ENCODE measurements at places on chromosomes 16 and 17.

DNA sequence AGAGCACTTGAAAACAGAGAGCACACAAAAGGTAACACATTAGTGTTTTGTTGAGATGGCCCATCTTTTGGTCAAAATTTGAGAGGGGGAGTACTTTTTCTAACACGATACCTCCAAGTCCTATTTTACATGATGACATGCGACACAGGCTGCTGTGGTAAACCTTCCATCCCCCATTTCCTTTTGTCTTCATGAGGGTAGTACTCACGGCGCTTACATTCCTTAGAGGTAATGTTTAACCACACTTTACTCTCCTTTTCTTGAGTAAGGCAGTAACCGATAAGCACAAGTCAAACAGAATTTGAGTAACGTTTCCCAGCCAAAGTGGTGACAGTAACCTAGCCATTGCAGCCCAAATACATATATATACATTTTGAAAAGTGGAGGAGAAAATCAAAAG, 35.8 kb upstream of the PITPNM3 start:
- peak; percentile 13 for DNase-seq

DNA sequence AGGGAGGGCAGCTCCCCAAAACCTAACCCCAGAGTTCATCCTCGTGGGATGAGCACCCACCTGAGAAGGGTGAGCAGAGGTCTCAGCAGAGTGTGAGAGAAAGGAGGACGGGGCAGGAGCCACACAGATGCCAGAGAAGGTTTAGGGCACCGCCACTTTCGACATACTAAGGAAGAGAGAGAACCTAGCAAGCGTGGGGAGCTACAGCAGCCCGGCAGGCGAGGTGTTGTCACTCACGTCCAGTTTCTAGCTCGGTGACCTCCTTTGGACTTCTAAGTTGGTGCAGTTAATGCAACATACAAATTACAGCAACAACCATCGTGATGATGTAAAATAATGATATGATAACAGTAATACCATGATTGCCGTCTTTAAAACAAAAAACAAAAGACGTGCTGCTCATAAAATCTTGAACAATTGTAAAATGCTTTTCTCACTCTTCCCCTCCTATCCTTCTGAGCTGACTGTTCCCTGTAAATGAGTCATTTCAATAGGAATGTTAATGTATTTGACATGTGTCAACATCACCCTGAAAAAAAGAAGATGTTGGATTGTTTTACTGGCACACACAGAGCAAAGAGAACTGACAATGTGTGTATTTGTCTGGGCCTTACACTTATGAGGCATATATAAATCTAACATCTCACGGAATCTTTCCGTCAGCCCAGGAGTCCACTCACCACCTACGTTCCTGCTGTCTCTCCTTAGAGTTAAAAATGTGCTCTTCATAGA, 158.2 kb upstream of the MAF start:
- no peak for DNase-seq

DNA sequence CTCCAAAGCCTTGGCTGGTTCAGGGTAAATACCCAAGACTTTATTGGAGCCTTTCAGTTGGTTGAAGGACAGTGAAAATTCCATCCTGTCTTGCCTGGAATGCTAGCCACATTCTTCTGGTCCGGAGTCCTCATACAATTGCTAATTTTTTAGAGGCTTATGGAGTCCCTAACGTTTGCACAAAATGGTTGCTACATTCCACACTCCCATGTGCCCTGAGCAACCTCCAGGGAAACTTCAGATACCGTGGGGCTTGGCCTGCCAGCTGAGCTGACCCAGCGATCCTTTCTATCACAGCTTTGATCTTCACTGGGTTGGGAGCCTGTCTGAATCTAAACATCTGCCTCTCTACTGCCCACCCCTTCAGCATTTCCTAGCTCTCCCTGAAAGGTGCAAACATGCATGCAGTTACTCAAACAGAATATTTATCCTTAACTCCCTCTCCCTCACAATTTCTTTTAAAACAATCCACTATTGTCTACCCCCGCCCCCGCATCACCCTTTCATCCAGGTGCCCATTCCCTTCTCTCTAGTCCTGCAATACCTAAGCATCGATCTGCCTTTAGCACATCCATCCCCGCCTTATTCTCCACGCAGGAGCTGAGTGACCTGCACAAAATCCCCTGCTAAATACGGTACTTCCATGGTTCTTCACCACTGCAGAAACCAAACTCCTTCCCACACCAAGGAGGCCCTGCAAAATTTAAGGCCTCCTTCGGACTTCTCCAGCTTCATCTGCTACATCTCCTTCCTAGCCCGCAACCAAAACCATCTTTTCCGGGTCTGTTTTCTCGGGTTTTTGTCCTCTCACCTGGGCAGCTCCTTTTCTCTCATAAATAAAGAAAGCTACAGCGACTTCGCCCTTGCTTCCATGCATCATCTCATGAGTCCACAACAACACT, 810 bp upstream of the GAN start:
- peak; percentile 25 for DNase-seq

DNA sequence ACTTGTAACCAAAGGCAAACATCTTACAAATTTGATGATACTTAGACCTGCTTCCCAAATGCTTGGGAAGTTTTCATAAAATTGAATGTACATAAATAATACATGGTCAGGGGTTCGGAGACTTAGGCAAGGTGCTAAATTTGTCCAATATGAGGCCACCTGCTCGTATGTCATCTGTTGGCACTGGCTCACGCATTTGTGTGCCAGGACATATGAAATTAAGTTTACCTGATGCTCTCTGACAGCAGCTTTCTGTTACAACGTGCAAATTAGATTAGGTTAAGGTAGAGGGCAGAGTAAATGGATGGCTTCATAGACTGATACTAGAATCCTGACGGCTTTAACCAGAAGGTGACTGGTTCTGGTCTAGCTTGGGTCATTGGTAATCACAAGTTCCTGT, 970.3 kb upstream of the RBFOX1 start:
- no peak for DNase-seq

DNA sequence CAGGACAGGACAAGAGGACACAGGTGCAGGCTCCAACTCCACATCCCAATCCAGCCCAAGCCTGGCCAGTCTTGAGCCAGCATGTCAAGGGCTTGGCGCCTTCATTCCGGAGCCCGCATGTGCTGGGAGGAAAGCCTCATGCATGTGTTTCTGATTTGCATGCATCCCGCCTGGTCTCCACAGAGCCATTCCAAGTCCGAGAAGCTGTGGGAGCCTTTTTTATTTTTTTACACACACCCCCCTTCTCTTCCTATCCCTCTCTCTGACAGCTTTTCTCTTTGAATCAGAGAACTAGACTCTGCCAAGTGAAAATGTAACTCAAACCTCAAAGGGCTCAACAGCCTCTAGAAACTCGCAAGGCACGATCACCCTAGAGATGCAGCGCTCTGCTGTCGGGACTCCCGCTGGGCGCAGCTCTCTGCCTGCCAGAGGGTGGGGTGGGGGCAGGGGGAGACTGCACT, 45.1 kb downstream of the NOG start:
- peak; percentile 14 for DNase-seq

DNA sequence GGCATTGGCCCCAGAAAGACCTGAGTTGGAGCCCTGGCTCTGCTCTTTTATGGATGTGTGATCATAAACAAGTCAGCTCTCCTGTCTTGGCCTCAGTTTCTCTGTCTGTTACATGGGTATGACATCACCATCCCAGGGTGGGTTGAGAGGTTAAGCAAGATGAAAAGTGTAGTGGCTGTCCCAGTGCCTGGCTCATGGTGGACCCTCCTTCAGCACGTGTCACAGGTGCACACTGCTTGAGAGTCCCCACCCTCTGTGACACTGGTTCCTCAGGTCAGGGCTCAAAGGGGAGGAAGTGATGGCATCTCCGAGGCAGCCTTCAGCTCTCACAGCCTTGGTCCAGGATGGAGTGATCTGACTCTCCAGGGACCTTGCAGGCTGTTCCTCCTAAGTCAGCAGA, 218.4 kb downstream of the HAPSTR1 start:
- no peak for DNase-seq

GRCh38 chr16:25834101-25834500, 142.3 kb downstream of the HS3ST4 start:
- no peak for DNase-seq

DNA sequence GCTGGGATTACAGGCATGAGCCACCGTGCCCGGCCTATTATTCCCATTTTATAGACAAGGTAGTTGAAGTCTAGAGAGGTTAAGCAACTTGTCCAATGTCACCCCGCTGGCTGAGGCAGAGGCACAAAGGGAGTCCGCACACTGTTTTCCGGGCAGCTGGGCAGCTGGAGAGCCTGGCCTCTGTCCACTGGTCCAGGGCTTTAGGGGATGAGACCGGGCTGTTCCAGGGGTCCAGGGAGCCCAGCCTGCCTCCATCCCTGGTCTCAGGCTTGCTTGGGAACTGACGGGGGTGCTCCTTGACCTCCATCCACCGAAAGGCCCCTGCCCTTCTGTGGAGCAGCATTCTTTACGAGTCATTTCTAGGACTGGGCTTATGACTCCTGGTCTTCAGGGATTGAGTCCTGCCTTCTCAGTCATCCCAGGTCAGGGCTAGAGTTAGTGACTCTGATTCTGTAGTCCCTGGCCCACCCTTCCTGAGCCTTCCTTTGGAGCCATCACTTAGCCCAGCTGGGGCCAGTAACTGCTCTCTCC, 37.5 kb downstream of the SOCS3 start:
- DNase-seq, result peak; percentile 75

DNA sequence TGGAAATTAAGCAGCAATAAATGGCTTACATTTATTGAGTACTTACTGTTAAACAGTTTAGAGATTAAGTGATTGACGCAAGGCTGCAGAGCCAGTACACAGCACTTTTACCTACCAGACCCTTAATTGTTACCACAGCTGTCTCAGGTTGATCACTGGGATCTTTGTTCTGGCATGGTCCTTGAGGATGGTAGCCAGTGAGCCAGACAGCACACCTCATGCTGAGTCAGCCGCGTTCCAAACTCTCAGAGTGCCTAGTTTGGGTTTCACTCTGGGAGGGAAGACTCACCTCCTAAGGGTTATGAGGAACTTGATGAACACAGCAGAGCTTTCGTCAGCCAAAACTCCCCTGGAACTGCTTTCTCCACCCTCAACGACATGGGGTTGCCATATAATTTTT, 20.4 kb downstream of the CDH3 start:
- DNase-seq, result peak; percentile 36

- no peak for DNase-seq
These were observed 12.0 kb downstream of the SLC4A1 start for GRCh38 chr17:44255915-44256314.

GRCh38 chr17:42577532-42578281, at the start of gene PSMC3IP:
Gene PSMC3IP (minus strand): TSS chr17:42577729. CDS start chr17:42577686, 43 bp downstream.
- peak; percentile 99 for DNase-seq

DNA sequence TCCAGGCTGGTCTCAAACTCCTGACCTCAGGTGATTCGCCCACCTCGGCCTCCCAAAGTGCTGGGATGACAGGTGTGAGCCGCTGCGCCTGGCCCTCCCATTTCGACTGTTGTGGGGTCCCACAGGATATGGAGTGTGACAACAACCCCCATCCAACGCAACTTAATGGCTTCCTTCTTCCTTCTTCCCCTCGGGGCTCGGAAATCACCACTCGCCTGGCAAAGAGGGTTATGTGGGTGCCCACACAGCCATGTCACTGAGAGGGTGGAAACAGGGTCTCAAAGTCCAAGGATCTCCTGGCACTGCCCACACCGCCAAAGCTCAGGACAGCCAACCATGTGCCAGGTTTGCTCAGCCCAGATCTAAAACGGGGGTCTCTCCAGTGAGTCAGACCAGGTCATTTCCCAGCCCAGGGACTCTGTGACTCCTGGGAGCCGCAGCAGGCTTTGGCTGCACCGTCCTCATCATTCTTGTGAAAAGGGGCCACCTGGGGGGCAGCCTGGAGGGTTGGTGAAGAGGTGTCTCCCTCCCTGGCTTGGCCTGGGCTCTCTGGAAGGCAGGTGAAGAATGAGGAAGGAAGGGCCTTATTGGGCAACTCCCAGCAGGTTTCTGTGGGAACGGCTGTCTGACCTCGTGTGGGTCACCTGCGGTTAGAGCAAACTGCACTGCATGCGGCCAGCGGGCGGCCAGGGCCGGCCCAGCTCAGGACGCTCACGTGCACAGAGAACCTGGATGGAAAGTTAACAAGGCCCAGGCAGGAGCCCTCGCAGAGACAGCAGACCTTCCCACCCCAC, 25.3 kb upstream of the LITAF start:
- no peak for DNase-seq

- DNase-seq, result no peak
These were observed 118.3 kb upstream of the ADAMTS18 start for GRCh38 chr16:77553130-77553529.

DNA sequence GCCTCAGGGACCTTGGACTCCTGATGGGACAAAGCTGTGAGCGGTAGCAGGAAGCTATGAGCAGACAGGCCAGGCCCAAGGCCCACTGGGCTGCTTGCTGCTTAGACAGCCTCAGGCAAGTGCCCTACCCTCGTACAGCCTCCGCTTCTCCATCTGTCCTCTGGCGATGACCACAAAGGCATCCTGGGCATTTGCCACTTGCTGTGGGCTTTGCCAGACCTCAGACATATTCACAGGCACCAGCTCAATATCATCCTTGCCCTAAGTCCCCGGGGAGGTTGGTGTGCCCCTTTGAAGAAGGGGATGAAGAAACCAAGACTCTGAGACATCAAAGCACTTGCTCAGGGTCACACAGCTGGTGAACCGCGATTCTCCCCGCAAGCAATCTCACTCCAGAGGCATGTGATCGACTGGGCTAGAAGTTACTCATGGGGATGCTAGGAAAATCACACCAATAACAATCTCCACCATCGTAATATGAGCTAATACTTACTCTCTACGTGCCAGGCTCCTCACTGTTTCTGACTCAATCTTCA, 21.7 kb downstream of the PPL start:
- peak; percentile 94 for DNase-seq

GRCh38 chr17:68784431-68784830, 170.8 kb downstream of the ABCA8 start:
- DNase-seq, result no peak

GRCh38 chr16:89341697-89342694, 124.5 kb downstream of the ZNF778 start:
- no peak for DNase-seq

DNA sequence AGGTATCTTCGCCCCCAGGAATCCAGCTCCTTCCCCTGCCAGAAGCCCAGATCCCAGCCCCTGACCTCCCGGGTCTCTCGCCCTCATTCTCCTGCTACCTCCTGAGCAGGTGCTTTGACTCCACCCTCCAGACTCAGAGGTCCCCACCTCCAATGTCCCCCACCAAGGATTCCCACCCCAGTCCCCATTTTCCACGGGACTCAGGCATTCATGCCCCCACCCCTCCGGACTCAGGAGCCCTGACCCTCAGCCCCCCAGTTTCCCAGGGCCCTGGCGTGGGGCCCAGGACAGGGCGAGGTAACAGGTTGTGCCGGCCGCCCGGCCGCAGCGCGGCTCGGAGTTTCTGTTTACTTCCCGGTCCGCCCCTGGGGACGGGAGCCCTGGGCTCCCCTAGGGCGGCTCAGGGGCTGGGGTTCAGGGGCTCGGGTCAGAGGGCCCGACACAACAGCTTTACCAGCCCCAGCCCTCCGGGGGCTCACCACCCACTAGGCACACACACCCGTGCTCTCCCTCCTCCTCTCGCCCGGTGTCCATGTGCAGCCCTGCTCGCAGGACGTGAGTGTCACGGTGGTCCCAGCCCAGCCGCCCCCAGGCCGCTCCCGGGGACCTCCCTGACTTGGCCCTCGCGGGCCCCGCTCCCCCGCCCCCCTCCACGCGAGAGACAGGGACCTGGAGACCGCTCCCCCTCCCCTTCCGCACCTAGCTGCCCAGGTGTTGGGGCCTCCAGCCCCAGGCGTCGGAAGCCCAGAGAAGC, 595 bp downstream of the BICDL2 start:
- DNase-seq, result no peak

- DNase-seq, result peak; percentile 46
These were observed 32.1 kb upstream of the JPT2 start for GRCh38 chr16:1645914-1646525.

Data from GM23248 (cell line).